ENCODE measurements at places on chromosomes 5 and 9.

- H3K36me3 ChIP-seq = no peaks in the 10 kb centered on the region
- no peak overlapping the region for H3K27ac ChIP-seq
- no peak overlapping the region for H3K4me3 ChIP-seq
- no peaks in the 10 kb centered on the region for H3K27me3 ChIP-seq
- no peaks in the 10 kb centered on the region for H3K4me1 ChIP-seq
- no peak for DNase-seq
These were observed 271.2 kb downstream of the FAM114A2 start for GRCh38 chr5:153767221-153768188.

- no peaks in the 10 kb centered on the region for H3K36me3 ChIP-seq
- no peak for DNase-seq
- no peak overlapping the region for H3K4me3 ChIP-seq
- no peaks in the 10 kb centered on the region for H3K4me1 ChIP-seq
- no peak overlapping the region for H3K27ac ChIP-seq
These were observed 16.7 kb upstream of the LRRC70 start for GRCh38 chr5:62561896-62562295.

GRCh38 chr5:175567954-175568353, 89.6 kb downstream of the SFXN1 start:
- no peaks in the 10 kb centered on the region for H3K27me3 ChIP-seq
- H3K4me3 ChIP-seq = no peak overlapping the region
- H3K4me1 ChIP-seq = no peaks in the 10 kb centered on the region
- H3K27ac ChIP-seq = no peak overlapping the region
- no peak for DNase-seq

- no peaks in the 10 kb centered on the region for H3K4me1 ChIP-seq
- H3K4me3 ChIP-seq = no peak overlapping the region
- no peaks in the 10 kb centered on the region for H3K27me3 ChIP-seq
- DNase-seq = no peak
- no peaks in the 10 kb centered on the region for H3K36me3 ChIP-seq
- H3K27ac ChIP-seq = no peak overlapping the region
These were observed 799.2 kb downstream of the TLE1 start for GRCh38 chr9:80890124-80890523.

- no peak overlapping the region for H3K4me3 ChIP-seq
- H3K27me3 ChIP-seq = no peaks in the 10 kb centered on the region
- no peaks in the 10 kb centered on the region for H3K4me1 ChIP-seq
These were observed 105.6 kb upstream of the ZNF366 start for GRCh38 chr5:72612810-72613209.

DNA sequence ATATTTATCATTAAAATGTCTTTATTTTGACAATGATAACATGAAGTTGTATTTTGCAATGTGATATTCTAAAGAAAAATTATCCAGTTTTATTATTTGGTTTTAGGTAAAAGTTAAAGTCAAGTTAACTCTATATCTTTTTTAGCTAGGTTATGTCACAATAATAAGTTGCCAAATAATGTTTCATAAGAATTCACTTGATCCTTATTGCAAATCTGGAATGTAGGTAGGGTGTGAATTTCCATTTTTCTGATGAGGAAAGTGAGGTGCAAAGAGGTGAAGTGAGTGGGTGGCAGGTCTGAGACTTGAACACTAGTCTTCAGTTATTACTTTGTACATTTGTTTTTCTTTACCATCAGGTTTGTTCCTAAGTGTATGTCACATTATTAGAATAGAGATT, 21.5 kb downstream of the SPINK5 start:
- no peak for DNase-seq
- H3K36me3 ChIP-seq = no peaks in the 10 kb centered on the region
- no peaks in the 10 kb centered on the region for H3K4me1 ChIP-seq
- no peak overlapping the region for H3K27ac ChIP-seq
- H3K27me3 ChIP-seq = no peaks in the 10 kb centered on the region
- no peak overlapping the region for H3K4me3 ChIP-seq

- no peaks in the 10 kb centered on the region for H3K27me3 ChIP-seq
- H3K4me1 ChIP-seq = no peaks in the 10 kb centered on the region
- no peak overlapping the region for H3K27ac ChIP-seq
These were observed 109.0 kb upstream of the SMC2 start for GRCh38 chr9:103985077-103985476.

GRCh38 chr9:137762414-137763061, 115.0 kb upstream of the CACNA1B start:
- H3K27me3 ChIP-seq = no peaks in the 10 kb centered on the region
- H3K36me3 ChIP-seq = peaks cover 13% of the 10 kb centered on the region
- no peak overlapping the region for H3K27ac ChIP-seq
- no peak overlapping the region for H3K4me3 ChIP-seq

- DNase-seq = no peak
- peak overlapping the region; percentile 11 for H3K27ac ChIP-seq
- H3K27me3 ChIP-seq = no peaks in the 10 kb centered on the region
- H3K4me3 ChIP-seq = no peak overlapping the region
These were observed 3.2 kb upstream of the PJA2 start for GRCh38 chr5:109412981-109413402.

DNA sequence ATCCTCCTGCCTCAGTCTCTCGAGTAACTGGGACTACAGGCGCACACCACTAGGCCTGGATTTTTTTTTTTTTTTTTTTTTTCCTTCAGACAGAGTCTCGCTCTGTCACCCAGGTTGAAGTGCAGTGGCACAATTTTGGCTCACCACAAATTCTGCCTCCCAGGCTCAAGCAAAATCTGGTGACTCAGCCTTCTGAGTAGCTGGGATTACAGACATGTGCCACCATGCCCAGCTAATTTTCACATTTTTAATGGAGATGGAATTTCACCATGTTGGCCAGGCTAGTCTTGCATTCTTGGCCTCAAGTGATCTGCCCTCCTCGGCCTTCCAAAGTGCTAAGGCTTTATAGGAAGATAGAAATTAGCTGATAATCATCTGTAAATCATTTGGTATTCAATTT, 43.9 kb downstream of the NSA2 start:
- H3K27ac ChIP-seq = no peak overlapping the region
- no peak overlapping the region for H3K4me3 ChIP-seq
- no peak for DNase-seq
- no peaks in the 10 kb centered on the region for H3K36me3 ChIP-seq

GRCh38 chr9:130825351-130825651, 9.8 kb upstream of the ABL1 start:
- H3K27ac ChIP-seq = peak overlapping the region; percentile 66
- no peaks in the 10 kb centered on the region for H3K27me3 ChIP-seq
- H3K4me1 ChIP-seq = peaks cover 11% of the 10 kb centered on the region
- no peak for DNase-seq

DNA sequence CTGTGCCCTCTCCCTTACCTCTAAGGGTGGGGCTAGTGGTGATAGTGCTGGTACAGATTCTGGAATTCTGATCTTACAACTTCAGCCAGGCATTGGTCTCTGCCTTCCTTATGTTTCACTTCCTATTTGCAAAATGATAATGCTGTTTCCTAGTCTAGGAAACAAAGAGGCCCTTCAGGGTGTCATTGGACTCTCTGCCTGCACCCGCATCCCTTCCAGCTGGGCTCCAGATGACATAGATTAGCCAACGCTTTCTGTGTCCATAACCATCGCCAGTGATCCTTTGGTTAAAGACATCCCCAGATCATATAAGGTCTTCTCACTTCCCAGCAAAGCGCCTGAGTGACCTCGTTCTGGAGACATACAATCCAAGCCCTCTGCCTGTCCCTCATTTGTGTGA, 180.7 kb downstream of the ERCC6L2 start:
- H3K27ac ChIP-seq = no peak overlapping the region
- no peaks in the 10 kb centered on the region for H3K36me3 ChIP-seq
- H3K4me1 ChIP-seq = no peaks in the 10 kb centered on the region
- no peaks in the 10 kb centered on the region for H3K27me3 ChIP-seq
- H3K4me3 ChIP-seq = no peak overlapping the region

- no peak overlapping the region for H3K4me3 ChIP-seq
- peaks cover 18% of the 10 kb centered on the region for H3K36me3 ChIP-seq
- DNase-seq = no peak
- no peaks in the 10 kb centered on the region for H3K27me3 ChIP-seq
- no peaks in the 10 kb centered on the region for H3K4me1 ChIP-seq
- no peak overlapping the region for H3K27ac ChIP-seq
These were observed 23.5 kb downstream of the NMRK1 start for GRCh38 chr9:75064307-75065025.

DNA sequence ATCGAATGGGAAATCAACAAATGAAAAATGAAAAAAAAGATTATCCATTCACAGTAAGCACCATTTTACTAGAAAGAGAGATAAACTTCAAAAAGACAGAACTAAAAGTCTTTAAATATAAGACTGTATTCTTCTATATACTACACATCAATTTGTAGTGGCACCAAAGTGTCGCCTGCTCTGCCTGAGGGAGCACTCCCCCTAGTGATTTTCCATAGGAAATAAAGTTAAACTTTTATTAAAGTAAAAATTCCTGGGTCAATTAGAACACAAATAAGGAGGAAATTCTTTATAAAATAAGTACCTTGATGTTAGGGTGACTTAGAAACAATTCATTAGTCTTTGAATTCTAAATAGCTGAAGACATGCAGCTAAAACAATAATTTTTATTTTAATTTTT, 9.7 kb downstream of the RAD1 start:
- H3K36me3 ChIP-seq = peaks cover 4% of the 10 kb centered on the region
- H3K27ac ChIP-seq = no peak overlapping the region
- H3K4me3 ChIP-seq = no peak overlapping the region
- H3K4me1 ChIP-seq = no peaks in the 10 kb centered on the region
- no peaks in the 10 kb centered on the region for H3K27me3 ChIP-seq

- H3K27me3 ChIP-seq = no peaks in the 10 kb centered on the region
- H3K27ac ChIP-seq = no peak overlapping the region
- H3K36me3 ChIP-seq = peaks cover 23% of the 10 kb centered on the region
- no peak for DNase-seq
- H3K4me1 ChIP-seq = no peaks in the 10 kb centered on the region
These were observed 44.3 kb downstream of the SMARCA2 start for GRCh38 chr9:2059274-2059929.

GRCh38 chr5:68739752-68740151, 354.1 kb upstream of the SLC30A5 start:
- no peak overlapping the region for H3K27ac ChIP-seq
- H3K36me3 ChIP-seq = no peaks in the 10 kb centered on the region
- H3K27me3 ChIP-seq = no peaks in the 10 kb centered on the region
- H3K4me1 ChIP-seq = peaks cover 6% of the 10 kb centered on the region
- no peak overlapping the region for H3K4me3 ChIP-seq
- DNase-seq = no peak

- no peak overlapping the region for H3K4me3 ChIP-seq
These were observed 104.1 kb upstream of the PAPPA start for GRCh38 chr9:116049456-116049855.

- no peaks in the 10 kb centered on the region for H3K4me1 ChIP-seq
- DNase-seq = no peak
- no peak overlapping the region for H3K27ac ChIP-seq
- no peaks in the 10 kb centered on the region for H3K27me3 ChIP-seq
- H3K36me3 ChIP-seq = no peaks in the 10 kb centered on the region
- no peak overlapping the region for H3K4me3 ChIP-seq
These were observed 33.3 kb downstream of the FBXO10 start for GRCh38 chr9:37542895-37543294.

- no peak overlapping the region for H3K27ac ChIP-seq
- DNase-seq = no peak
- no peaks in the 10 kb centered on the region for H3K4me1 ChIP-seq
- no peaks in the 10 kb centered on the region for H3K27me3 ChIP-seq
- H3K36me3 ChIP-seq = no peaks in the 10 kb centered on the region
These were observed 526.4 kb downstream of the CTNND2 start for GRCh38 chr5:11377896-11378295.

GRCh38 chr5:170104710-170105109, 987 bp upstream of the FOXI1 start:
- H3K4me3 ChIP-seq = no peak overlapping the region
- no peaks in the 10 kb centered on the region for H3K27me3 ChIP-seq
- H3K4me1 ChIP-seq = no peaks in the 10 kb centered on the region
- no peaks in the 10 kb centered on the region for H3K36me3 ChIP-seq

DNA sequence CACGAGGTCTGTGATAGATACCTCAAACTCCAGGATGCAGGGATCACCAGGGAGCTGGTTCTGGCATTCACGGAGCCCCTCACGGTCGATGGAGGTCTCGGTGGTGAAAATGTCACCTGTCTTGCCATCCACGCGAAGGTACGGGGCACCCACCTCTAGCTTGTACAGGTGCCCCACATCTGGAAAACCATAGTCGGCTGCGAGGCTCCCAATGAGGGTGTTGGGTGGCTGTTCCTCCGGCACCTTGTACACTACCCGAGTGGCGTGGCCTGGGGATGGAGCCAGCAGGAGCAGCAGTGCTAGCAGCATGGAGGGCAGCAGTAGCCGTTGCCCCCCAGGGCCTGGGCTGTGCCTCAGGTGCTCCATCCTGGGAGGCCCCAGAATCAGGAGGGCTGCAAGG, 9.2 kb downstream of the PCDH1 start:
- no peak overlapping the region for H3K4me3 ChIP-seq
- H3K27me3 ChIP-seq = no peaks in the 10 kb centered on the region
- H3K4me1 ChIP-seq = peaks cover 51% of the 10 kb centered on the region

- no peak overlapping the region for H3K27ac ChIP-seq
- no peaks in the 10 kb centered on the region for H3K4me1 ChIP-seq
- H3K27me3 ChIP-seq = no peaks in the 10 kb centered on the region
- peaks cover 5% of the 10 kb centered on the region for H3K36me3 ChIP-seq
These were observed 58.0 kb downstream of the LOX start for GRCh38 chr5:122019919-122020590.

DNA sequence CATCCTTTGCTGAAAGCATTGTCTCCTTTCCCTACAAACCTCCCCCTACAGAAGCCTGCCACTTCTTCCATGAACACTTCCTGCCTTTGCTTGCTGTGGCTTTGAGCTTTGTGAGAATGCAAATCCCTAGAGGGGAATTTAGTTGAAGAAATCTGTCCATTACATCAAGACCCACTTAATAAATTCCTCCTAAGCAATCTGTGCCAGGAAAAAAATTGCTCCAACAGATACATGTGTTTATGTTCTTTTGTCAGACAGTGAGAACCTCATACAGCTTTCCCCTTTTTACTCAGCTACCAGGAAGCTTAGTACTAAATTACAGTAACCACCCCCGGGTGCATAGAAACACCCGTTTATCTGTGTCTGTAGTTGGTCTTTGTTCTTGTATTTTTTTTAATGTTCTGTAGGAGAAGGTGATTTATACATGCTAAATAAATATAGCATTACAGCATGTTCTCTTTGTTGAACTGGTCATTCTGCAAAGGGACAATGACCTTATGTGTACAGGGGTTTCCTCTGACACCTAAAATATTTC, 43.9 kb downstream of the SH3TC2 start:
- no peaks in the 10 kb centered on the region for H3K4me1 ChIP-seq
- no peaks in the 10 kb centered on the region for H3K36me3 ChIP-seq
- no peak overlapping the region for H3K4me3 ChIP-seq
- no peaks in the 10 kb centered on the region for H3K27me3 ChIP-seq

GRCh38 chr9:38251036-38251860, 141.3 kb upstream of the ALDH1B1 start:
- no peaks in the 10 kb centered on the region for H3K36me3 ChIP-seq
- no peak for DNase-seq
- no peak overlapping the region for H3K4me3 ChIP-seq

- H3K27ac ChIP-seq = no peak overlapping the region
- H3K4me3 ChIP-seq = no peak overlapping the region
- H3K4me1 ChIP-seq = no peaks in the 10 kb centered on the region
- DNase-seq = no peak
- H3K36me3 ChIP-seq = no peaks in the 10 kb centered on the region
- no peaks in the 10 kb centered on the region for H3K27me3 ChIP-seq
These were observed 173.4 kb downstream of the EPB41L4A start for GRCh38 chr5:112245656-112246055.

All from kidney (tissue), 22 donors.